ENCODE measurements at places on chromosomes 1 and 21.

- DNase-seq, result no peak
Measured at GRCh38 chr1:206004826-206005225, 1.6 kb upstream of the RAB7B start.

- no peak for DNase-seq
Measured at GRCh38 chr1:89735479-89735878, 85.4 kb upstream of the LRRC8D start.

- DNase-seq, result no peak
Measured at GRCh38 chr1:46134660-46135331, 2.4 kb upstream of the PIK3R3 start.

DNA sequence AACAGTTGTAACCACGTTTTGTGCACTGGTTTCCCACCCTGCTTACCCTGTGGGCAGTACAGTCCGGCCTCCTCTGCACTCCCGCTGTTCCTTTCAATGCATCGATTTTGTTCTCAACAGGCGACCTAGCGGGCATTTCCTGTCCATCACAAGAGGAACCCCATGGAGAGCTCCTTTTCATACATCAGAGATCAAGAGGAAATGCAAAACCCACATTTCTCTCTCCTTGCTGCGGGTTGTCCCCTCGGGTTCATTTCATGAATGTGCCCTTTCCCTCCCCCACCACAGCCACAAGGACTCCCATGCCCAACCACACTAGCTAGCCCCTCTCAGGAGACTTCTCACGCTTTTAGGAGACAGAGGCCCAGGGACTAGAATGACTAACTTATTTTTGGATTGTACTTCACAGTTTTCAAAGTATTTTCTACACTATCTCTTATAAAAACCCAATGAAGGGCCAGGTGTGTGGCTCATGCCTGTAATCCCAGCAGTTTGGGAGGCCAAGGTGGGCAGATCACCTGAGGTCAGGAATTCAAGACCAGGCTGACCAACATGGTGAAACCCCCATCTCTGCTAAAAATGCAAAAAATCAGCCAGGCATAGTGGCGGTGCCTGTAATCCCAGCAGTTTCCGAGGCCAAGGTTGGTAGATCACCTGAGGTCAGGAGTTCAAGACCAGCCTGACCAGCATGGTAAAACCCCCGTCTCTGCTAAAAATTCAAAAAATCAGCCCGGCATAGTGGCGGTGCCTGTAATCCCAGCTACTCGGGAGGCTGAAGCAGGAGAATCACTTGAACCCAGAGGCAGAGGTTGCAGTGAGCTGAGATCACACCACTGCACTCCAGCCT is 18.4 kb downstream of the ATP1A4 start:
- DNase-seq, result peak; percentile 71

GRCh38 chr1:228236744-228237143 is 28.9 kb downstream of the OBSCN start:
- peak; percentile 36 for DNase-seq

DNA sequence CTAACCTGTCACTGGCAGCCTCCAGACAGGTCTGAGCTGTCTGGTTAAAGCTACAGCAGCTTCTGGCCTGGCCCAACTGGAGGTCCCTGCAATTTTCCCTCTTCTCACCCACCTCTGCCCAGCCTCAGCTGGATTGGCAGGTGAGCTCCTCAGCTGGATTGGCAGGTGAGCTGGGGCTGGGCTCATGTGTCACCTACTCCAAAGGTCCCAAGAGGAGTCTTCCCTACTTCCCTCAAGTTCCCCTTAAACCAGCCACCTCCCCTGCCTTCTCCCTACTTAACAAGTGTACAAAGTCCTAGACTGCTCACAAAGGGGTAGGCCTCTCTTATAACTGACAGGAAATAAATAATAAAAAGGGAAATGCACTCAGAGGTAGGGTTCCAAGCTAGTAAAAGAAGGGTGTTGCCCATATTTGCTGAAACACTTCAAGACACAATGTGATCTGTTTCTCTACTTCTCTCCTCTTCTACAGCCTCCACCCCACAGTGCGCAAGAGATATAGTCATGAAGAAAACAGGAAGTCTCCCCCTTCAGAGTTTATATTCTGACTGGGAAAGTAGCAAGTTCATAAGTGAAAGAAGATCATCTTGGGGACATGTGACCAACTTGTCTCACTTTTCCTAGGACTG is at the start of gene GPA33:
TSS of gene GPA33 (minus strand) at position 64 of the 629 bp plus-strand sequence. CDS start 90 bp downstream, outside the sequence.
- DNase-seq, result no peak

- DNase-seq, result no peak
Measured at GRCh38 chr1:27598902-27599528, 4.9 kb downstream of the AHDC1 start.

Data from NCI-H748 treated with DMSO at 0.1 percent for 48 hours (cell line).